ENCODE measurements at places on chromosomes 12 and 14.

DNA sequence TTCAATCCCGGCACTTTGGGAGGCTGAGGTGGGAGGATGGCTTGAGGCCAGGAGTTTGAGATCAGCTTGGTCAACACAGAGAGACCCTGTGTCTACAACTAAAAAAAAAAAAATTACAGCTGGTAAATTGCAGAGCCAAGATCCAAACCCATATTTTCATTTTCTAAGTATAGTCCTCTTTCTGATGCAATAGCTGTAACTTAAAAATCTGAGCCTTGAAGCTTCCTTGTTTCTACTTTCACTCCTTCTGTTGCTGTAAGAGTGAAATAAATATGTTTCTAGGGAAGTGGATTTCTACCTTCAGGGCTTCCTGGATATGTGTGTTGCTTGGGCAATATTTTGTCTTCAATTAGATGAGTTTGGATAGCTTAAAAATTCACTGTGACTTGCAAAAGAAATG is 42.0 kb upstream of the PRICKLE1 start:
- DNase-seq: no peak

GRCh38 chr12:93502802-93503623 is 35.7 kb downstream of the MRPL42 start:
- peak; percentile 19 for DNase-seq

DNA sequence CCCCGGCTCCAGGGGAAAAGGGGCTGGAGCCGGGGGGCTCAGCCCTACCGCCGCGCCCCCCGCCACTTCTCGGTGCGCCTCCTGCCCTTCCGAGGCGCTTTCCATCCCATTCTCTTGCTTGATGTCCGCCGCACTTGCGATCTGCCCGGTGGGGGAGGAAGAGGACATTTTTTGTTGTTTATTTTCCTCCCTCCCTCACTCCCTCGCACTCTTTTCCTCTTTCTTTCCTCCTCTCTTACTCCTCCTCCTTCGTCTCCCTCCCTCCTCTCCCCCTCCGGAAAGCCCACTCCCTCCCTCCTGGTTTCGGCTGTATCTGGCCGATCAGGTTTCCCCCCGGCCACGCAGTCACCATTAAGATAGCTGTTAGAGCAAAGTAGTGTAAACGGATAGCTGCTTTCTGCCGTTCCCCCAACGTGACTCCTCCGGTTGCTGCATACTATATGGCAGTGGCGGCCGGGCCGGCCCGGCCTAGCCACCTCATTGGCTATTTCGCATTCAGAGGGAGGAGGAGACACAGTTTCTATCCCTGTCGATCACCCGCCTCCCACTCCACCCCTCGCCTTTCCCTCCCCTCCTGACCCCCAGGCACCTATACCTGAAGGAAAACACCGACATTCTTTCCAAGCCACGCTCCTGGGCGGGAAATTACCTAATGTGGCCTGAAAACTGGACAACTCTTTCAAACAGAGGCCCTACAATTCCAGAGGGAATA is at the start of gene SIX4:
SIX4 (minus strand) TSS at position 445 of the 712 bp plus-strand sequence; CDS start at position 168, 277 bp downstream.
- DNase-seq: peak; percentile 93

DNA sequence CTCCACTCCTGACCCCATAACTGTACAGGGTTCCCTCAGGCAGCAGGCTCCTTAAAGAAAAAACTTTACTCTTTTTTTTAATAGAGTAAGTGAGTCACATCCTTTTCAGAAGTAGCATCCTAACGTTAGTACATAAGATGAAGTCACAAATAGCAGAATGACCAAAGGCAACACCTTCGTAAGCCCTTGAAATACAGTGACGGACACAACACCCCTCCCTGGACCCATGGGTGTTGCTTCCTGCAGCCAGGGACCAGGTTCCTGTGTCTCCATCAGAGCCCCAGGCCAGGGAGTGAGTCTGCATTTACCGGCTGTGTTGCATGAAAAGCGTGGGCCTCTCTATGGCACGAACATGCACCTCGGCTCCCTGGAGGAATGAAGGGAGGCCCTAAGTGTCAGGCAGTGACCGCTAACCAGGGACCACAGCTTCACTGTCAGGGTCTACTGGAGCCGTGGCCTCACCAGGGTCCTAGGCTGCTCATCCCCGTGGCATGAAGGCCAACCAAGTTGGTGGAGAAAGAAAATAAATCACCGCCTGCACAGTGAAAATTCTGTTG is 340.0 kb upstream of the SFSWAP start:
- DNase-seq: no peak

- no peak for DNase-seq
Measured at GRCh38 chr12:132139912-132140311, 4.2 kb downstream of the DDX51 start.

DNA sequence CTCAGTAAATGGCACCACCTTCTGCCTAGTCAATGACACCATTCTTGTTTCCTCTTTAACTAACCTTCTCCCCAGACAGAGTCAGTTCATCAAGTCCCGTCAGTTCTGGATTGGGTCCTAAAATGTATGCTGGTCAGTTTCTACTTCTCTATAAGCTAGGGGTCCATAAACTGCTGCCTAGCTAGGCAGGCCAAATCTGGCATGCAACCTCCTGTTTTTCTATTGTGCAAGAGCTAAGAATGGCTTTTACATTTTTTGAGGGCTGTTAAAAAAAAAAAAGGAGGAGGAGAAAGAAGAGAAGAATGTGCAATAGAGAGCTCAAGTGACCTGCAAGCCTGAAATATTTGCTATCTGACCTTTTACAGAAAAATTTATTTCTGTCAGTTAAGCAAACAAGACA is 6.4 kb upstream of the TMED10 start:
- DNase-seq: no peak

- no peak for DNase-seq
Measured at GRCh38 chr14:34199585-34199984, 248.7 kb upstream of the EGLN3 start.

- DNase-seq: peak; percentile 47
Measured at GRCh38 chr12:1054117-1054870, 63.3 kb downstream of the ERC1 start.

DNA sequence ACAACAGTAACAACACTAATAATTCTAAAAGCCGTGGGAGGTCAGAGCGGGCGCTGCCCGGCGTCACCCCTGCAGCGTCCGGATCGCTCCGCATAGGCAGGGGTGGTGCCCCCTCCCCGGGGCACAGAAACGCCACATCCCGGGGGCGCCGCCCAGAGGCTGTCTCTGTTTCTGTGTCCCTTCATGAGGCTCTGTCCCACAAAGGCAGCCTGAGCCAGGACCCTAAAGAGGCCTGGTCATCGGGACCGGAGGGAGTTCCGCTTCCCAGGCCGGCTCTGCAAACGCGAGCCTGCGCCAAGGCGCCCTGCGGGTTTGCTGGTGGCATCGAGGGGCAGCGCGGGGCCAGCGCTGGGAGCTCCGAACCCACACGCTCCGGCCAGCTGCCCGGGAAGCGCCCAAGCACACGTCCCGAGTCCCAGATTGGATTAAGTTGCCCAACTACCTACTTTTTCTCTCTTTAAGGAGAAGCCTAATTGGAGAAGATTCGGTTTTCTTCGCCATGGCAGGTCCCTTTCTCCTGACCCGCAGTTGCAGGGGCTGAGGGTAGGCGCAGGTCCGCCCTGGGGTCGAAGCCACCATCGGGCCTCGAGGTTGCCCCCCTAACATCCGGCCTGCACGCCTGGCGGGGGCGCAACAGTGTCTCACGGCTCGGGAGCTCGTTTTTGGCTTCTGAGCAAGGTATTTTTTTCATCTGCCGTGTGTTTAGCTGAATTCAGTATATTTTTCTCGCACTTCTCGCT is 421.7 kb downstream of the VRK1 start:
- DNase-seq: peak; percentile 11

- peak; percentile 83 for DNase-seq
Measured at GRCh38 chr14:55556929-55557623, 22.9 kb upstream of the KTN1 start.

DNA sequence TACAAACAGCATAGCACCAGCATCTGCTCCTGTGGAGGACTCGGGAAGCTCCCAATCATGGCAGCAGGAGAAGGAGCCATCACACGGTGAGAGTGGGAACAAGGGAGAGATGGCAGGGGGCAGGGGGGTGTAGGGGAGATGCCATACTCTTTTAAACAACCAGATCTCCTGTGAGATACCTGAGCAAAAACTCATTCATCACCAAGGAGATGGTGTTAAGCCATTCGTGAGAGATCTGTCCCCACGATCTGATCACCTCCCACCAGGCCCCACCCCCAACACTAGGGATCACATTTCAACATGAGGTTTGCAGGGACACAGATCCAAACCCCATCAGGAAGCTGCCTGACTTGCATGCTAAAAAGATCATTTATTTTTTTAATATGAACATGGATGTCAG is 499.3 kb downstream of the TMEM132D start:
- no peak for DNase-seq

DNA sequence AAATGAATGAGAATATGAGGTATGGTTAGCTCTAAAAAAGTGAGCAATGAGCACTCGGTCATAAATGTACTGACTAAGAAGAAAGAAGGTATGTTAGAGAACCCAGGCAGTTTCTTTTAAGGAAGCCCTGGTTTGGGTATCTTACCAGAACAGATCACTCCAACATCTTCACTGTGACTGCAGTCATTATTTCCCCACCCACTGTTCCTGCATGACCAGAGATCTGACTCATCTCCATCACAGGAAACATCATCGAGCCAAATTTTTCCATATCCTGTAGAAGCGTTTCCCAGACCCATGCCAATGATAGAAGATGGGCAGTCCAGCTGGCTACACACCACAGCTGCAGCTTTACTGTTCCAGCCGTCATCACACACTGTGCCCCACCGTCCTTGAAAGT is 48.0 kb downstream of the CD163L1 start:
- DNase-seq: no peak

DNA sequence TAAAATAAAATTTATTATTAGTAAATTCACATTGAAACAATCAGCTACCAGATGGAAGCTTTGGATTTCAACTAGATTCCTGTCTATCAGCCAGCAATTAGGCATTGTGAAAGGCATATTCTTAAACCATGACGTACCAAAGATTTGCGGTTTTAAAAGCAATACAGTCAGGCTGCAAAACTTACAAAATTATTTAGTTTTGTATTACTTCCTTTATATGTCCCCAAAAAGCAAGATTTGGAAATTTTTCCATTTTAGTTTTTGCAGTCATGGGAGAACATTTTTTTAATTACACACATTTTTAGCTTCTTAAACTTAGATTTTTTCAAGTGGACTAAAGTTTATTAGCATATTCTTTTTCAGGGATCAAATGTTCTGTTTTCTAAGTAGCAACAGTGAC is 225.0 kb upstream of the KITLG start:
- no peak for DNase-seq

DNA sequence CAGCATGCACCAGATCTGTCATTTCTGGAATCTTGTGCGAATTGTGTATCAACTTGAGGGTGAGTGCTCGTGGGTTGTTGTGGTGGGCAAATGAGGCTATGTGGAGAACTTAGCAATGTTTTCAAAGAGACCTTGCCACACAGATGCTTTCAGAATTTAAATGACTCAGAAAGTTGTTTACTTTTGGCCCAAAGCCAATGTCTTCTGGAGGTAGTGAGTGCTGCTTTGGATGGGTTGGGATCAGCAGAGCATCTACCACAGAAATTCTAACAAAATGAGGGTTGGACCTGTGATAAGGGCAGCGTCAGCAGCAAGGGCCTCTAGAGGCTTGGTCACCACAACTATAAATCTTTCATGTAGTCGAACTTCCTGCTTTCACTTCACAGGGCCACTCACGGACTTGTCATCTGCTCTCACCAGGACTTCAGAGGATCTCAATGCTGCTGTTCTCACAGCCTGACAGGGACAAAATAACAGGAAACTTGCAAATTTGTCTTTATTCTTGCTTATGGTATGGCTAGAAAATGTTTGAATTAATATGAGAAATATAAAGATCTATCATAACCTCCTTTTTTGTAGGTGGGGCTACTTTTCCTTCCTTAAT is 111.4 kb downstream of the DACT1 start:
- peak; percentile 75 for DNase-seq

- no peak for DNase-seq
Measured at GRCh38 chr12:68495336-68496070, 115.2 kb upstream of the RAP1B start.

GRCh38 chr12:132600048-132601032 is 10.0 kb downstream of the LRCOL1 start:
- DNase-seq: peak; percentile 96

GRCh38 chr12:94925206-94925605 is 78.3 kb downstream of the NDUFA12 start:
- no peak for DNase-seq

- no peak for DNase-seq
Measured at GRCh38 chr12:56278905-56279304, 12.2 kb downstream of the COQ10A start.

DNA sequence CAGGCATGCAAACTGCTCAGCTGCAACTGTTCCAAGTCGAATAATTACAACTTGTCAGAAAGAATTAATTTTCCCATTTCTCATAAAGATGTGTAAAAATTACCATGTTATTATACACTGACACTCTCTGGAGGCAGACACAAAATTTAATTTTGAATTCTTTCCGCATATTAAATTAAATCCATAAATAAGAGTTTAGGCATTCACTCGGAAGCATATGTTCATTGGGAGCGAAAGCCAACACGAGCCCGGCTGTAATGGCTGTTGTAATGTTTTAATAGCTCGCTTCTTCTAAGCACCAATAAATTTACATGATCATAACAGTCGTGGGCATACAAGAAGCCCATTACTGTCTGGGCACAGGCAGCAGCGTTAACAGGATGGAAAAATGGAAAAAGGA is 189.6 kb upstream of the SOX5 start:
- no peak for DNase-seq

DNA sequence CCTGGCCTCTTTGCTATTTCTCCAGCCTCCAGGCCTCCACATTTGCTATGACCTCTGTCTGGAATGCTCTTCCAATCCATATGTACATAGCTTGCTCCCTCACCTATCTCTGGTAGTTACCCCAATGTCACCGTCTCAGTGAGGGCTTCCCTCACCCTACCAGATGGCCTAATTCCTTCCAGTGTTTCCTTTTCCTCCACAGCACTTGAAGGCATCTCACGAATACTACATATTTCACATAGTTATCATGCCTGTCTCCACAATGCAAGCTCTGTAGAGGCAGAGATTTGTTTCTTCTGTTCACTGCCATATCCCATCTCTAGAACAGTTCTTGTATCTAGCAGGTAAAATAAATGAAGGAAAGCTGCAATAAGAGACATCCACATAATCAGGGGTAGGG is 21.3 kb upstream of the HSP90B1 start:
- DNase-seq: no peak

- DNase-seq: no peak
Measured at GRCh38 chr12:51147309-51147708, 25.6 kb downstream of the TFCP2 start.

- DNase-seq: no peak
Measured at GRCh38 chr12:109686523-109686922, 27.1 kb upstream of the FAM222A start.

DNA sequence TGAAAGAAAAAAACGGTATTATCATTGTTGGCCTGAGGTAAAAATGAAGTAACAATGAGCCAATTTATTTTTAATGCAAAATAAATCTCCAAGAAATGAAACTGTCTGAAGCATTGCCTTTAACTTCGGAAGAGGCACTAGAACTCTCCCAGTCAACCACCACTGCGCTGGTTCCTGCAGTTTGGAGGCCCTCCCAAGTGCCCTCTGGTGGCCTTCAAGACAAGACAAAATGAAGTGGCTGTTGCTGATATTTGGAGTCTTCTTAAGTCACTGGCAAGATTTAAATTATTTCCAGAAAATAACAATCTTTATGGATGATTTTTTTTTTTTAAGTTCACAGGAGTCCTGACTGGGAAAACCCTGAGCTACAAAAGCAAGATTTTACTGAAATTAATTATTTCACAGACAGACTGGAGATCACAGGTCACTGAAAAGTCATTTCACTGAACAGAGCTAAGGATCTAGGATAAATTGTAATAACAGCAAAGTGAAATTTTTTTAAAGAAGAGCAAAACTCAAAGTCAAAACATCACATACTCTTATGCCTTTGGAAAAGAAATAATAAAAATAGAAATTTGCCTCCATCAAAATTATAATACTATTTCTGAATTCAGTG is 58.2 kb downstream of the DICER1 start:
- peak; percentile 57 for DNase-seq

All from NCI-H345 (cell line).